ENCODE measurements at places on chromosomes 2 and 18.

DNA sequence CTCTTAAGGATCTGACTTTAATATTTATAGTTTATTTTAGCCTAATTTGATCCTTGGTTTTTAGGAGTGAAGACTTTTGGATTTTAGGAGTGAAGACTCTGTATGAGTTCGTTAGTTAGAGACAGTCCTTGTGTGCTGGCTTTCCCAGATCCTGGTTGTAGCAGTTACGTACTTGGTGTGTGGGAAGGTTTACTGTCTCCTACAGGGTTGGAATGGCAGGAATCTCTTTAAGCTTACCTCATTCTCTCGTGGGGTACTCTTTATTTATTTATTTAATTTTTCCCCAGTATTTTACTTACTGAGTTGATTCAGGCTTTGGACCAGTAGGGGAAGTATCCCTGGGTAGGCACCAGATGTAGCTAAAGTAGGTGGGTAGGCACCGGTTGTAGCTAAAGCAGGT is 1.8 kb upstream of the CXCR2 start:
- no peak for DNase-seq

- no peak for DNase-seq
Measured at GRCh38 chr2:8659092-8659734, 22.6 kb upstream of the ID2 start.

DNA sequence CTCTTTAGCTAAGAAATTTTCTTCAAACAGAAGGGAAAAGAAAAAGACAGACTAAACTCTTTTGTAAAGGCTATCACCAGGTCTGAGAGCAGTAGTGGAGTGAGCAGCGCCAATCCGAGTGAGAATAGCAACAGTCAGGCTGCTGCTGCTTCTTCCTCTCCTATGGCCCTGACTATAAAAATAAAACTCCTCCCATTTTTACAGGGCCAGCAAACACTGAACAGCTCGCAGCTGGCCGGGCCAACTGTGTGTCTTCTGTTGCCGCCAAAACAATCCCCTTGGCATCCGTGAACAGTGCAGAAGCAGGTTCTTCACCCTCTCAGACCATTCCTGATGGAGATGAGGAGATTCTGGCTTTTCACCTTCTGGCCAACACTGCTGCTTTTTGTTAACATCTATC is 124.5 kb downstream of the CNTNAP5 start:
- no peak for DNase-seq

DNA sequence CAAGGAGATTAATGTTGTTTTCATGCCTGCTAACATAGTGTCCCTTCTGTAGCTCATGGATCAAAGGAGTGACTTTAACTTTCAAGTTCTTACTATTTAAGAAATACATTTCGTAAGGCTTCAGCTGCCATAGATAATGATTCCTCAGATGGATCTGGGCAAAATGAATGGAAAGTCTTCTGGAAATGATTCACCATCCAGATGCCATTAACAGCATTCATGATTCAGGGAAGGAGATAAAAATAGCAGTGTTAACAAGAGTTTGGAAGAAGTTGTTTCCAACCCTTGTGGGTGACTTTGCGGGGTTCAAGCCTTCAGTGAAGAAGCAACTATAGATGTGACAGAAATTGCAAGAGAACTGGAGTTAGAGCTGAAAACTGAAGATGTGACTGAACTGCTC is 17.0 kb downstream of the VRK2 start:
- no peak for DNase-seq

GRCh38 chr2:108320326-108320922 is 31.7 kb downstream of the SULT1C2 start:
- DNase-seq: no peak

All from stimulated activated CD4-positive, alpha-beta T cell treated with anti-CD3 and anti-CD28 coated beads, Interleukin-1b, Interleukin-23, amount 100 ng/mL, for 1 hour (primary cell).